Thoracic aorta (tissue), 2 donors: ENCODE measurements at places on chromosomes 2 and 18.

- DNase-seq = no peak
Observed at GRCh38 chr2:160397530-160397865, 96.1 kb downstream of the RBMS1 start.

DNA sequence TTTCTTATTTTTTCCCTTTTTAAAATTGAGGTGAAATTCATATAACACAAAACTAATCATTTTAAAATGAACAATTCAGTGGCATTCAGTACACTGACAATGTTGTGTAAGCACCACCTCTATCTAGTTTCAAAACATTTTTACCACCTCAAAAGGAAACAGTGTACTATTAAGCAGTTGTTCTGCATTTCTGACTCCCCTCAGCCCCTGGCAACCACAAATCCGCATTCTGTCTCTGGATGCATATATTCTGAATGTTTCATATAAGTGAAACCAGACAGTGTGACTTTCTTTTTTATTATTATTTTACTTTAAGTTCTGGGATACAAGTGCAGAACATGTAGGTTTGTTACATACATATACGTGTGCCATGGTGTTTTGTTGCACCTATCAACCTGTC lies 19.2 kb upstream of the TANK start:
- DNase-seq = no peak

- no peak for DNase-seq
Observed at GRCh38 chr2:119698246-119698645, 19.2 kb downstream of the TMEM177 start.

- no peak for DNase-seq
Observed at GRCh38 chr2:189851174-189851826, 67.0 kb downstream of the PMS1 start.

- DNase-seq = no peak
Observed at GRCh38 chr2:17644997-17645720, 104.7 kb downstream of the VSNL1 start.

- no peak for DNase-seq
Observed at GRCh38 chr18:10057401-10057893, 143.6 kb downstream of the VAPA start.

DNA sequence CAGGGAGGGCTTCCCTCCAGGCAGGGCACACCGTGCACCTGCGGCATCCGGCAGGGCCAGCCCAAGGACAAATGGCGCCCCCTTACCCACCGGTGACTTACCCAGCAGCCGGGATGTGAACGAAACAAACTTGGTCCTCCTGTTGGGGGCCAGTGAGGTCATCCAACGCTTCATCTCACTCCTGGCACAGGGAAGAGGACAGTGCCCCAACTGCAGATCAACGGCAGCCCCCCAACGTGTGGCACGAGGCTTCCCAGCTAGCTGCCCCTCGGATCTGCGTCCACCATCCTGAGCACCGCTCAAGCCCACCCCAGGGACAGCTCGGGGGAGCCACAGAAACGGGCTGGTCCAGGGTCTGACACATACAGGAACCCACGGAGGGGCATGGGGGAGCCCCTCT lies 12.0 kb downstream of the SNORC start:
- DNase-seq = no peak

- no peak for DNase-seq
Observed at GRCh38 chr2:42801381-42801780, 9.0 kb upstream of the HAAO start.

DNA sequence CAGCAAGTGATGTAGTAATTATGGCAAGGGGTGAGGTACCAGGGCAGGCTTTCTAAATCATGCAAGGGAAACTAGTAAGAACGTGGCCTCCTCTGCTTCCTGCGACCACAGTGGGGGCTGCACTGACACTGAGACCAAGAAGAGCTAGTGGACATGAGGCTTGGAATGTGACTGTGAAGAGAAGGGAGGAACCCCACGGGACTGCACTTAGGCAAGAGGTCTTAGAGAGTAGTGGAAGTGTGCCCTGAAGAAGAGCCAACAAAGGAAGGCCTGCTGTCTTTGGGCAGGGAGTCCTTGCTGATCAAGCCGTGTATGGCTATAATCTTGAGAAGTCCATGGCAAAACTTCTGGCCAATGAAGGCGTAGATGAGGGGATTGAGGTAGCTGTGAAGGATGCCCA lies 8.9 kb upstream of the RUFY4 start:
- DNase-seq = no peak

DNA sequence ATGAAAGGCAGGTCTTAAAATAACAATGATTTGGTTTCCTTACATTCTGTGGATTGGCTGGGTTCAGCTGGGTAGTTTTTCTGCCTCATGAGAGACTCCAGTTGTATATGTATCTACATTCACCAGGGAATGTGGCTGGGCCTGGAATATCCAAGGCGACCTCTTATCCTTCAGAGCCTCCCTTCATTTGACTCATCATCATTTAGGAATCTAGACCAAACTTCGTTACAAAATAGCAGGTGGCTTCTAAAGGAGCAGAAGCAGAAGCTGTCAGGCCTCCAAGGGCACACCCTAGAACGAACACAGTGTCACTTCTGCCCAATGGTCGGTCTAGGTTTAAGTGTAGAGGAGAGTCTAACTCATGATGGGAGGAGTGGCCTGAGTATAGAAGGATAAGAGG lies 204.2 kb downstream of the EN1 start:
- no peak for DNase-seq

- no peak for DNase-seq
Observed at GRCh38 chr2:218387369-218388194, 5.5 kb downstream of the SLC11A1 start.

DNA sequence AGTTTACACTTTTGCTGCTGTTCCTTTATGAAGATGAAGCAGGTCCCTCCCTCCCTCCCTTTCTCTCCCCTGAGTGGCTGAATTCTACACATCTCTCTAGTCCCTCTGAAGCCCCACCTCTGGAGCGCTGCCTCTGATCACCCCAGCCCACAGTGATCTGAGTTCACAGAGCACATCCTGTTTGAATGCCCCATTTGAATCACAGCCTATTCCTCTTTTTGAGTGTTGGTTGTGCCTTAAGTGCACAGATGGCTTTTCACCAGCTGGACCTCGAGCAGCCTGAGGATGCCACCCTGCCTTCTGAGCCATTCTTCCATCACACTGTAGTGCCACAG lies 87.1 kb downstream of the ITGB1BP1 start:
- DNase-seq = no peak

- DNase-seq = no peak
Observed at GRCh38 chr2:220057916-220058315, 430.5 kb downstream of the SLC4A3 start.

- no peak for DNase-seq
Observed at GRCh38 chr2:16716944-16717343, 51.3 kb upstream of the CYRIA start.

- DNase-seq = no peak
Observed at GRCh38 chr18:11040823-11041656, 108.3 kb downstream of the PIEZO2 start.

DNA sequence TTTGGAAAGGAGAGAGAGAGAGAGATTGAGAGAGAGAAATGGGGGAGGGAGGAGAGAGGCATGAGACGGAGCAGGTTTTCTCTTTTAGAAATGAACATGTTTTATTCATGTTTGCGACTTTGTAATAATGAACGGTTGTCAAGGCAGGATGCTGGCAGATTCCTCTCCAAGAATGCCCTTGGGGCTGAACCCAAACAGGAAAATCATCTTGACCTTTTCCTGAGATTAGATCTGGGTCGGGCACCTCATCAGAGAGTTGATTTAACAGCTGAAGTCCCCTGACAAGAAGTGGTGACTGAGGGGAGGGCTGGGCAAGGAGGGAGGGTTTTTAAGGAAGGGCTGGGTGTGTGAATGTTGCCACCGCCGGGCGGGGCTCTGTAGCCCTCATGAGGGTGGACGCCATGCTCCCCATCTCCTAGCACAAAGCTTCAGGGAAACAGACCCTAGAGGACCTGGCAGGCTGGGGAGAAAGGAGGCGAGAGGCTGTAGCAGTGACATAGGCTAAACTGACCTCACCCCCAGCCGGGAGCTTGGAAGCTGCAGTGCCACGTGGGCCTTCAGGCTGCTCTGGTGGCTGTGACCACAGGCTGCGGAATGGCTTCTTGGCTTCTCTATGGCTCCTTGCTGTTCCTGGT lies 60.0 kb downstream of the LIPG start:
- DNase-seq = no peak

- DNase-seq = no peak
Observed at GRCh38 chr2:127637236-127637630, 8.7 kb upstream of the GPR17 start.

DNA sequence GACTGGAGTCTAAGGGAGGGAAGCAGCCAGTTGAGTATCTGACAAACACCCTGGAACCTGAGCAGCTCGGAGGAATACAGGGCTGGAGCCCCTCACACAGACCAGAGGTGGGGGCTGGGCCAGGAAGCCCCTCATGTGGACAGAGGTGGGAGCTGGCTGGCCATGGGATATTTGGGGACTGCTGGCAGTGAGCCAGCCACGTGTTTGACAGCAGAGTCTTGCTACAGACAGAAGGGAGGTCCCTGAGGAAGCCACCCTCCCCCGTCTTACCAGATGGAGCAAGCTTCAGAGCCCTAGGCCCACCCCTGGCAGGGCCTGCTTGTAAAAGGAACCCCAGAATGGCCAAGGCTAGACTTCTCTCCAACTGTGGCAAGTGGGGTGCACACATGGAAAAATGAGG lies 3.6 kb upstream of the MTERF4 start:
- no peak for DNase-seq

- DNase-seq = no peak
Observed at GRCh38 chr18:23712445-23712844, 23.2 kb downstream of the LAMA3 start.

DNA sequence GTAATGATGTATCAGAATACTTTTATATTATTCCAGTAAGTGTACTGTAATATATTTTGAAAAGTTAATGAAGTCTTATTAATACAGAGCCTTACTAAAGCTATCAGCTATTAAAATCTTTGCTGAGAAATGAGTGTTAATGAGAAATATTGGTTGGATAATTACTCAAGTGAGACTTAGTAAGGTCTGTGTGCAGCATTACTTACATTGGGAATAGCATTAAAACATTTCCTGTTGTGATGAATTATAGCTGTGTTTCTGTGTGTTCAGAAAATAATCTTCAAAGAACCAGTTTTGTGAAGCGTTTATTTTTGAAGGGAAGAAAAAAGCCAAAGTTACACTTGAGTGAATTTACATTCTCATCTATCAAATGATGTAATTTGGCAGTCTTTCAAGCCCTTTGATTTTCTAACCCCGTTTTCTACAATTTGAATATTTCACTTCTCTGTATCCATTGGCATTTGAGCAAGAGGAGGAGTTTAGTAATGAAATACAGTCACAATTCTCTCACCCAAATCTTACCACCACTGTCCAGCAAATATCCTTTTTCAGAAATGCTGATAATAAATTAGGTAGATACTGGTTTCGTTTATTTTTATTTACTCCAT lies 123.5 kb upstream of the BOD1L2 start:
- no peak for DNase-seq
